Muscle of leg (tissue), 16 donors: ENCODE measurements at places on chromosomes 1 and 21.

DNA sequence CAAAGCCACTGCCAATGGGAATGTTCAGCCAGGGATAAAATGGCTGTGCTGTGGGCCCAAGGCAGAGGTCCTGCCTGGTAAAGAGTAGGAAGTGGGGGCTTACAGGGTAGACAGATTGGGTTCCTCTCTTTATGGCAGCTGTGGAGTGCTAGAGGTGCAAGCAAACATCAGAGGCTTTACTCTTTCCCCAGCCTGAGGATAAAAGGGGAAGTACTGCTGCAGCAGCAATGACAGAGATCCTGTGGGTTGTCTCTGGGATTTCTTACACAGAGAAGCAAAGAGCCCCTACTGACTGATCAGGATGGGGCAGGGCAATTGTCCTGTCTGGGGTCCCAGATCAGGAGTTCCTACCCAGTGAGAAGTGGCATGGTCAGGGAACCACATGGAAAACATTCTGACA lies 54.2 kb downstream of the DRAM2 start:
- DNase-seq, result no peak

DNA sequence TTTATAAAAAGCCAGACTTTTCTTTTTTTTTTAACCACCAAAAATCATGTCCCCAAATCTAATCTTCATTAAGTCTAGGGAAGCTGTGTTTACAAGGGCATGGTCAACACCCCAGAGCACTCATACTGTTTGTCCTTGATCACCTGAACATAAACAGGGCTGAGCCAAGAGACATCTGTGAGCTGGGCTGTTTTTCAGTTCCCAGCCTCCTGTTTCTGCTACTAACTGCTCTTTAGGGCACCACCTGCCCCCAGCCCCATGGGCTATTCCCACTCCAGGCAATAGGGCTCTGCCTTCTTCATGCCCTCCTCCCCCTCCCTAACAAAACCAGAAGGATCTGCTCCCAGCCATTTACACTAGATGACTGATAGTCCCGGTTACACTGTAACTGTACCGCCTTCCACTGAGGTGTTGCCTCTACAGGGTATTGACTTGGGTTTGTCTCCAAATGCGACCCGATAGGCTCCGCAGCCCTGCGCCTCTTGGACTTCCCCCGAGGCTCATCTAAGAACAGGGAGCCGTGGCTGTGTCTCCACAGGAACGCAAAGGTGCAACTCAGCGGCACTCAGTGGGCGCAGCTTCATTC lies 11.7 kb upstream of the SLC26A9 start:
- DNase-seq, result no peak

DNA sequence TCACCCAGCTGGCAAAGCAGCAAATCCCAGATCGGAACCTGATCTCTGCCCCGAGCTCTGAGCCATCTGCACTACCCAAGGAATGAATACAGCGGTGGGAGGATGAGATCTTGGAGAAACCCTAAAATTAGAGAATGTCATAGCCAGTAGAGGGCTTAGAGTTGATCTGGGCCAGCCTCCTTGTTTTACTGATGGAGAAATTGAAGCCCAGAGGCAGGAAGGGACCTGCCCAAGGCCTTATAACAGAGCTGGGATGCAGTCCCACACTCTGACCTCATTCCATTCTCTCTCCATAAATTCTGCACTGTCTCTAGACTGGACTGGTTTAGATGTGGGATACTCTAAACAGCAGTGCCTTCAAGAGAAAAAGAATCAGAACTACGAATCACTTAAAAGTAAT lies 4.8 kb upstream of the SFN start:
- DNase-seq, result peak; percentile 51

DNA sequence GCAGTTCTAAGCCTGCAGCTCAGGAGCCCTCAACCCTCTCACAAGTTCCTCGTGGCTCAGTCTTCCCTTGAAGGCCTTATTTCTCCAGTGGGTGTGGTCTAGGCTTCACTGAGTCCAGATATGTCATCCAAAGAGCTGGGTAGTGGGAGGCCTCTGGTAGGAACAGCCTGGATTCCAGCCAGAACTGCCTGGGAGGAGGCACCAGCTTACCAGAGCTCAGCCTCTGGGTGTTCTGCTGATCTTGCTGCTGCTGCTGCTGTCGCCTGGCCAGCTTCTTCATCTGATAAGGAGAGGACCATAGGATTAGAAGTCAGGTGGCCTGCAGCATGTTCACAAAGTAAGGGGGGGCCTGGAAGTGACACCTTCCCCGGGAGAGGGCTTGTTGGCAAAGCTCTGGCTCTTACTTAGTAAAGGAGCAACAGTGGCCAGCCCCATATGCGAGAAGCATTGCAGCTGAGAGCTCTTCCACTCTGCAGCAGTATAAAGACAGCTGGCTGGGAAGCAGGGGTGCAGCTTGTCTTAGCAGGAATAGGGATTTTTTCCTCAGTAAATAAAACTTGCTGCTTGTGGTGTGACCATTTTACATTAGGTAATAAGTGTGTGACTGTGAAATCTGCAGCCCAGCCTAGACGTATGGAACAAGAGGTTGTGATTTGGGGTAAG lies 148.5 kb downstream of the LMX1A start:
- peak; percentile 26 for DNase-seq

DNA sequence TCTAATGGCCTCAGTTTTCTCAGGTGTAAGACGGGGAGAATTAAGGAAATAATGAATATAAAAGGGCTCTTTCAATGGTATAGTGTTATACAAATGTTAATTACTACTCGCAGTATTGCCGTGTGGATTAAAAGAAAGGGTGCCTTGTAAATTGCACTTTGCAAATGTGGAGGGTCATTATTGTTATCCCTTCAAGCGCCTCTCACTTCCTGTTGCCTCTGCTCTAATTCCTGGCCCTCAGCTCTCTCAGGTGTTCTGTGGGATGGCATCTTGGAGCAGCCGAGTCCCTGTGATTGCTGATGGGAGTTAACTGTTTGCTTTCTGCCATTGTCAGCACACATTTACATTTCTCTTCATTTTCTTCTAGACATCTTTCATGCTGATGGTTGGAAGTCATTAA lies 7.1 kb upstream of the S100A11 start:
- no peak for DNase-seq

- DNase-seq, result no peak
These were observed 7.0 kb downstream of the KRTAP15-1 start for GRCh38 chr21:30447056-30447455.
